Fibroblast of villous mesenchyme (primary cell): ENCODE measurements at places on chromosomes 5 and 9. TPM values are rescaled to one million over a fixed set of nuclear protein-coding genes. Genes with fewer than 3 reads are reported as not detected.

ZNF484 gene
- 12.6 and 15.1 TPM in 2 replicates for total RNA-seq

MPDZ gene
- 46.4 and 62.6 TPM in 2 replicates for total RNA-seq

DNA sequence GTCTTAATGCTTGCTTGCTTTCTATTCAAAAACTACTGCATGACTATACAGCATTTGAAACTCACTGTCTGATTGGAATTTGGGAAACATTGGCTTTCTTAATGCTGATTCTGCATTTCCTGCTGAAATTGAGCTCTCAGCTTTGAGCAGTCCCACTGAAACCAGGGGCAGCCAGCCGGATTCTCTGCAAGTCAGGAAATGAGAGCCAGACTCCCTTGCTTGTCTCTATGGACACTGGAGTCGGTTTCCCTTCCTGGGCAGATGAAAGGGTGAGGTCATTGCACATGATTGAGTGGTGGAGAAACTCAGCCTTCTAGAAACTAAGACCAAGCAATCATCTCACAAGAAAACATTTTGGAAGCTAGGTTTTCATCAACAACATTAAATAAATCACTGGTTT, 119.7 kb upstream of the SPATA31C2 start:
- DNase-seq, result peak; percentile 78

DNA sequence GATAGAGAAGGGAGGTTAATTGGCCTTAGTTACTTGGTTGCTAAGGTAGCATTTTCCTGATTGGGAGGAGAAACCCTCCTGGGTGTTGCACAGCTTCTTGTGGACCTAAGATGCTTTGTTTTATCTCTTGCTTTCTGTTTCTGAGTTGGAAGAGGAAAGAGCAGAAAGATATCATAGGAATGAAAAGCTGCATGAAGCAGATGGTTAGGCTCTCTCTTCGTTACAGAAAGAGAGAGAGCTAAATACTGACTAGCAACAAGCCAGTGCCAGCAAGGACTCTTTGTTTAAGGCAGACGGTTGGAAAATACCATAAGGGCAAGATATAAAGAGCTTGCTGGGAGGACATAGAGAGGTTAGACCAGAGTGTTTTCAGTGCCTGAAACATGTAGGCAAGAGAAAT, 103.1 kb downstream of the ATG10 start:
- no peak for DNase-seq
